ENCODE measurements at places on chromosomes 6 and 20.

GRCh38 chr6:71492668-71493067 lies 204.1 kb downstream of the OGFRL1 start:
- DNase-seq, result no peak

GRCh38 chr20:58137651-58138265 lies 90.7 kb downstream of the ANKRD60 start:
- DNase-seq, result no peak

- DNase-seq, result peak; percentile 87
These were observed 13.4 kb upstream of the GHRH start for GRCh38 chr20:37274851-37275524.

- DNase-seq, result no peak
These were observed 2.3 kb upstream of the PRIM2 start for GRCh38 chr6:57315111-57315510.

GRCh38 chr20:37898233-37899104 lies 4.5 kb upstream of the VSTM2L start:
- no peak for DNase-seq

- DNase-seq, result no peak
These were observed 668.6 kb downstream of the UTRN start for GRCh38 chr6:144953552-144954240.

- DNase-seq, result no peak
These were observed 37.6 kb downstream of the NCR2 start for GRCh38 chr6:41372832-41373626.

DNA sequence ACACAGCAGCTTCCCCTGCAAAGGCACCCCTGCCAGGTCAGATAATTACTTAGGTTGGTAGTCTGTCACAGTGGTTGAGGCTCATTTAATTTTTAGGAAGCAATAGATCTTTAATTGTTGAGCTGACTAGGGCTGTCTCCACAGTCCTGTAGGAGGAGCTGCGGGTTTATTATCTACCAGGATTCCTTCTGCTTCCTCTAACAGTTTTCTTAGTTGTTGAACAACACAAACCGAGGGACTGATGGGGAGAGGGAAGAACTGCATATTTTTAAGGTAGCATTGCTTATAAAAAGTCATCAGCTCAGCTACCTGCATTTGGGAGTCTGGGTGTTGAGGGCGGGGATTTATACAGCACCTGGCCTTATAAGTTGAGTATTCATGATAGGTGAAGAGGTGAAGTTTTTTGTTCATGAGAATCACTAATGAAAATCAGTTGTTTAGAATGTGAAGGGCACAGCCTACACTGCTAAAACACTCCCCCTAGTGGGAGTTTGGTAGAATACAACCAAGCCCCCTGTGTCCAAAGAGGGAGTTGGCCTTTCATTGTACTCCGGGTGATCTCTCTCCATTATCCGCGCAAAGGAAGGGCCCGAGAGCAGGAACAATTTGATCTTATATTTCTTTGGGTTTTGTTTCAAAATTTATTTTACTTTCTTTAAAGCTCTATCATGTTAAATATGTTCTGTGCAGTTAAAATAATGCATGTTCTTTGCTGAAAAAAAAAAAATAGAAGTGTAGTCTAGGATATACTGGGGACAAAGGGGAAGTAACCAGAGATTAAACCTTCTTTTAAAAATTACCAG lies 69.6 kb downstream of the SSR1 start:
- peak; percentile 84 for DNase-seq

- DNase-seq, result peak; percentile 7
These were observed 32.4 kb upstream of the TPBG start for GRCh38 chr6:82331031-82331773.

GRCh38 chr20:35600993-35601973 lies 14.3 kb upstream of the SPAG4 start:
- DNase-seq, result peak; percentile 87

DNA sequence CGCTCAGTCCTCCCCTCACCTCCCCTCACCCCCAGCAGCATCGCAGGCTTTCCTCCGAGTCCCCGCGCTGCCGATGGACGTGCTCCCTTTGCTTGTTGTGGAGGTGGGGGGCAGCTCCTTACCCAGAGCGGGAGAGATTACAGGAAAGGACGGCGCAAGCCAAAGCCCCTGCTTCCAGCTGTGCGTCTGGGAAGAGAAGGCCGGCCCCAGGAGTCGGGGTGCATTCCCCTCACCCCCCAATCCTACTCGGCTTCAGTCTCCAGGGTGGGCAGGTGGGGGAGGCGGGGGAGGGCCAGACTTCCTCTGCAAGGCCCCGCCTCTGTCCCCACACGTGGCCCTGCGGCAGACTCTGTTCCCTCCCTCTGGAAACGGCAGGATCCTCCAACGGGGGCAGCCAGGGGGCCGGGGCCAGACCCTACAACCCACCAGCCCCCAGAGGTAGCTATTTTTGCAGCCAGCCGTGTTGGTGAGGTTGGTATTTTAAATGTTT lies 43.6 kb downstream of the NTSR1 start:
- DNase-seq, result no peak

DNA sequence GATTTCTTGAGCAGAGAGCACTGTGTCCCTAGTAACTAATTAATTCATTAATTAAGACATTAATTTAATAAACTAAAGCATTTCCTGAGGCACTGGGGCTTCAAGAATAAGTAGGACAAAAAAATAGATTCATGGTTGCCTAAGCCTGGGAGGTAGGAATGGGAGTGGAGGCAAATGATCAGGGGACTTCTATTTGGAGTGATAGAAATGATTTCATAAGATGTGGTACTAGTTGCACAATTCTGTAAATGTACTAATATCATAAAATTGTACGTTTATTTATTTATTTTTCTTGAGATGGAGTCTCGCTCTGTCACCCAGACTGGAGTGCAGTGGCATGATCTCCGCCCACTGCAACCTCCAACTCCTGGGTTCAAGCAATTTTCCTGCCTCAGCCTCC lies 287.2 kb downstream of the KHDC1L start:
- no peak for DNase-seq

DNA sequence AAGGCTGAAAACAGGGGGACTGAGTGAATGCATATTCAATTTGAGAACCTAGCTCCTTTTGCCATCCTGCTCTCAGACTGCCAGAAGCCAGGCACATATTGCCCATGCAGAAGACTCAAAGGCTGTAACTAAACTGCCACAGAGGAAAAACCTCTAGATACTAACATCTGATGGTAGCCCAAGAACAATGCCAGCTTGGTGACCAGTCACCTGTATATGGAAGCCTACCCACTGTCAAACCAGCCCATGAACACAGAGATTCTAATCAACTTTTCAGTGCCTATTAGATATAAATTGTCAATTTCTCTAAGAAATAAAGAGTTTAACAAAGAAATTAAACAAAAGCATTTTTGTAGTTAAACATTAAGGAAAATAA lies 34.2 kb downstream of the GPR63 start:
- DNase-seq, result no peak

DNA sequence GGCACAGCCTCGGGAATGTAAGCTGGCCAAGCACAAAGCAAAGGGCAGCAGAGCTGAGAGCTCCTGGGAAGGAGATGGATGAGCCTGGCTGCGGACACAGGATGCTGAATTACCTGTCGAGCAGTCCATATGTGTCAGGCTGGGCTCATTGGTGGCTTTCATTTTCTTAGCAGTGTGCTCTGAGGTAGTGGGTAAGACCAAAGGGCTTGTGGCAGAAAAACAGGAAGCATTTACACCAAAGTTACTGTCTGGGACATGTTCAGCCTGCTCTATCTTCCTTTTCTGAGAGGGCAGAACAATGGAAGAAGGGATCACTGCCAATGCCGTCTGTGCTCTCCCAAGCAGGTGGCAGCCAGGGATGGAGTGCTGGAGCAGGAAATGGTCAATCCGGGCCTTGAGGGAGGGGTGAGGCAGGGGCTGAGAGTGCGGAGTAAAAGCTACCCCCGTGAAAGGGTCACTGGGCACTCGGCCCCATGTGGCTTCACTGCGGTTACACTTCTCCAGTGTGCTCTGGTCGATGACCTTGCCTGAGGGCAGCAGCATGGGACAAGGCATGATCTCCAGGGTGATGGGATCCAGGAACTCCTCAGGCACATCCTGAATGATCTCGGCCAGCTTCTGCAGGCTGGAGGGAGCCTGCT lies 36.9 kb upstream of the AVP start:
- DNase-seq, result peak; percentile 17

GRCh38 chr6:69631552-69632346 lies 165.1 kb downstream of the LMBRD1 start:
- no peak for DNase-seq

DNA sequence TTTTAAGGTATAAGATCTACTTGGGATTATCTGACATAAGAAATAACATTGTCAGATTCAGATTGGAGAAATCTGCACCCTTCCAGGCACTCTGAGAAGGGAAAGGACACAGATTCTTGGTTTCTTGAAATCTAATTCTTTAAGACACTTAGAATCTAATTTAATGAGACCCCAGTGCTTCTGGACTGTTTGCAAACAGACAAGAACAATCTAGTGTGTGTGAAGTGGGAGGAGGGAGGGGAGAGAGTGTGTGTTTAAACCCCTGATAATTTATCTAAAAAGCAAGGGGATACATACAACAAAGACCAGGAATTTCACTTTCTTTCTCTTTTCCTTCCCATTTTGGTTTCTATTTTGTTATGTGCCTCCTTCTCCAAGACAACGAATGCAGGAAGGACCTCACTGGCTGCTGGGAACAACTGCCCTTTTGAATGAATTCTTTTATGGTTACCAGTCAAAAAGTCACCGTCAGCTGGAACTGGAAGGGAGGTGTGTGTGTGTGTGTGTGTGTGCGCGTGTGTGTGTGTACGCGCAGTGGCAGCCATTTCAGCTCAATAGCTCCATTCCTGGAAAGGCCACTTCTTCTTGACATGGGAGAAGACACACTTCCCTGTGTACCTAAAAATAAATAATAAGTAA lies 129.4 kb downstream of the BCAS1 start:
- DNase-seq, result no peak

GRCh38 chr20:17648791-17649730 lies 33.0 kb downstream of the RRBP1 start:
- DNase-seq, result peak; percentile 72

DNA sequence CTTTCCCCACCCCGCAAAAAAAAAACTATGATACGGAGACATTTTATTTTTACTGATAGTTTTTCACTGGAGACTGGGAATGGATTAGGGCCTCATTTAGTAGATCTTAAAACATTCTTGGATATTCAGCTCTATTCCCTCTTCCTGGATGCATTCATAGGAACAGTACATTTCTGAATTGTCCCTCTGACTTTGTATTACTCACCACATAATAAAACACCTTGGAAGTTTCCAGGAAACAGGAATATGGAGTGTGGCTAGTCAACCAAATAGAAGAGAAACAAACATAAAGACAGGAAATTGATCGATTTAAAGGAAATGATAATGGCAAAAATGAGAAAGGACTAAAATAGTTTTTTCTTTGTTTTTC lies 147.7 kb downstream of the GPX5 start:
- no peak for DNase-seq

DNA sequence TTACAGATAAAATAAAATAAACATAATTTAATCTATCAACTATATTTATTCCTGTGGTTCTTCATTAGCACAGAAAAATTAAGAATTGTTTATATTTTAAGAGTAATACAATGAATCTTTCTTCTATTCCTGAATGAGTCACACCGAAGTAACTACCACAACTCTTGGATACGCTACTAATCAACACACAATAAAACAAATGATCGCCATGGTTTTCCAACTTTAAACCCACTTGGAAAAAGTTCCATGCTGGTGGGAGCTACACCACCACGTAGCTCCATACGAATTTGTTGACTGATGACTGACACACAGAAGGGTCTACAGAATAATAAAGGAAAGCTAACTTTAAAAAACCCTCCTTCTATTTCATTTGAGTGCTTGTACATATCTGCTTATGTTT lies 135.8 kb upstream of the NEDD9 start:
- no peak for DNase-seq

All from NB4 (cell line).